ENCODE measurements at places on chromosomes 12 and 14.

DNA sequence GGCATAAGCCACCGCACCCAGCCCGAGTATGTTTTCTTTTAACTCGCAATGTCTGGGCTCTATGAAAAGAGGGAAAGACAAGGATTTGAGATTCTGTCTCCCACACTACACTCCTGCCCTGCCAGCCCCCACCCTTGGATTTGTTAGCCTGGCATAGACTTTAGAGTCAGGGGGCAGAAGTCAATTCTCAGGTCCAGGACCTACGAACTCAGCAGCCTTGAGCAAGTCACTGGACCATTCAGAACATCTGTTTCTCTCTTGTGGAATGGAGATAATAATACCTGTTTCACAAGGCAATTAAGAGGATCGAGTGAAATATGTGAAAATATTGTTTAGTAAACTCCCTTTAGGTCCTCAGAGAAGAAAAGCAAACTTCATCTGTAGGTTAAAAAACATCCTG lies 66.1 kb upstream of the FUT8 start:
- no peak for DNase-seq

- no peak for DNase-seq
Measured at GRCh38 chr12:125276567-125276966, 211.3 kb downstream of the AACS start.

DNA sequence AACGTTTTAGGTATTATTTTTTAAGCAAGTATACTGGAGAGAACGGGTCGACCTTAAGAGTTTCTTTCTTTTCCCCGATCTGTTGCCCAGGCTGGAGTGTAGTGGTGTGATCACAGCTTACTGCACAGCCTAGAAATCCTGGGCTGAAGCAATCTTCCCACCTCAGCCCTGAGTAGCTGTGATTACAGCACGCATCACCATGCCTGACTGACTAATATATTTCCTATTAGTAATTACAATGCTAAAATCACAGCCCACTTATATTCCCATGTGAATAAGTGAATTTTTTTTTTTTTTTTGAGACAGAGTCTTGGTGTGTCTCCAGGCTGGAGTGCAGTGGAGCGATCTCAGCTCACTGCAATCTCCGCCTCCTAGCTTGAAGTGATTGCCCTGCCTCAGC lies 50.4 kb downstream of the DICER1 start:
- DNase-seq = no peak

DNA sequence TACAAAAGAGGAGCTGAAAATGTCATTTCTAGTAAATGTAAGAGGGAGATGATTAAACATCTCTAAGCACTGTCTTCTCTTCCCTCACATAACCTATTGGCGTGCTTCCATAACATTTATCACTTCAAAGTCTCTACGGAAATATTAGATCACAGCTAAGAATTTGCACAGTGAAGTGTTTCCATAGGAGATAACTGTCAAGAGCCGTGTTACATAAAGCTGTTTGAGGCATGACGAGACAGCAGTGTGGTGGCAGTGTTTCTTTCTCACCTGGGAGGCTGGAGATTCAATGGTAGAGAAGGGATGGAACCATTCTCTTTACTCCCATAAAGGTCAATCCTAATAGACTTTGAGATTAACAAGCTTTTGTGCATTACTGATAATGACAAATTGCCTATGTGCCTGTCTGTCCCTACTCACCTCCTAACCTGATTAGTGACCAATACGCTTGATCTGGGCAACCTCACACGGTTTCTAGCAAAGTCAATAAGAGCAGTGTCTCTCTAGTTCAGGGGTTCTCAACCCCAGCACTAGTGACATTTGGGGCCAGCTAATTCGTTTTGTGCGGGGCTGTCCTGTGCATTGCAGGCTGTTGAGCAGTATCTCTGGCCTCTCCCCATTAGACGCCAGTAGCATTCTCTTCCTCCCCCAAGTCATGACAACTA lies 35.3 kb downstream of the FBXW8 start:
- no peak for DNase-seq

DNA sequence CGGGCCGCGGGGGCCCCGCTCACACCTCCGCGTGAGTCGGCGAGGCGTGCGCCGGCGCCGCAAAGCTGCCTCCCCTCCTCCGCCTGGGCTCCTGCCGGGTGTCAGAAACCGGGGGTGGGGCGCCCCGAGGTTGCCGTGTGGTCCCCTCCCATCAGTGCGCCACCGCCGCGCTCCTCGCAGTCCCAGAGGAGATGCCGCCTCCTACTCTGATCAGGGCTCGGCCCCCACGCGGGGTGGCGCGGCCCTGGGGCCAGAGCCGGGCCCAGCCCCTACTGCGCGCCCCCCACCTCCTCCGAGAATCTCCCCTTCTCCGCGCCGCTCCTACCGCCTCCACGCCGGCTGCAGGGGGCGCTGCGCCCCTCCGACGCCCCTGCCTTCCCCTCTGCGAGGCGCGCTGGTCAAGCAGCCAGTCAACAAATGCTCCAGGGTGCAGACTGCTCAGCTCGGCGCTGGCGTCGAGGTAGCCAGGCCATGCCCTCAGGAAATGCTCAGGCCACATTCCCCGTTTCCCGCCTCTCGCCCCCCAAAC lies 467 bp upstream of the JAG2 start:
- no peak for DNase-seq

DNA sequence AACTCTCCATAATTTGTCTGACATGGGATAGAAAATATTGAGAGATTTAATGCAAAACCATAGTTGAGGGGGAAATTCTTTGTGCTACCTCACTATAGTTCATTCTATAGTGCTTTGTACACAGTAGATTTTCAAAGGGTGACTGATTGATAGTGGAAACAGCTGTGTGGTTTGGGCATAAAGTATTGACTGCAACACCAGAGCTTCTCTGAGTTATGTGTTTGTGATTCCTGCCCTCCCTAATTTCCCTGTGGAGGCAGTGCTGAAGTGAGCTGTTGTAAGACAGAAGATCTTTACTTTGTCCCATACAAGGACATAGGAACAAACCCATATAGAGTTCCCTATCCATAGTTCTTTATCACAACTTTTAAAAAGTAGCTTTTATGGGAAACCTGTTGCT lies 47.1 kb downstream of the PTPRQ start:
- no peak for DNase-seq

DNA sequence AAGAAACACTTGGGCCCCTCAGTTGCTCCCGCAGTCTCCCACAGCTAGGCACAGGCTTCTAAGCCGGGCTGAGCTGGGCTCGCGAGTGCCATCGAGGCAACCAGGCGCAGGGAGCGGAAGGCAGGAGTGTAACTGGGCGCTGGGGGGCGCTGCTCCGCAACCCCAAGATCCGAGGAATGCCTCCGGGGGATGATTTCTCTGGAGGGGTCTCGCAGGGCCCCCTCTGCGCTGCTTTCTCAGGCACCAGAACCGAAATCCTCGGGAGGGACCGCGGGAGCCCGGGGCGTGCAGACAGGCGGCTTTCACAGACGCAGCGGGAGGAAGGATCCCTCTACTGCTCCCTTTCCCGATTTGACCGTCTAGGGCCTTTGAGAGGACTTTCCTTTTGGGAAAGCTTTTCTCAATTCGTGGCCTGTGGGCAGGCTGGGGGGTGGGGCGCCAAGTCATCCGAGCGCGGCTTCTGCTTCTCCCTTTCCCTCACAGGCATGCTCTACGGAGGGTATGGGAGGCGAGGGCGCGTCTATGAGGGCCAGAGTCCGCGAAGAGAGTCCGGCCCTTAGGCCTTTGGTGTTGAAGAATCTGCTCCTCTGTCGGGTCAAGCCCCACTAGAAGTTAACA lies 4.3 kb upstream of the NKX2-1 start:
- DNase-seq = no peak

DNA sequence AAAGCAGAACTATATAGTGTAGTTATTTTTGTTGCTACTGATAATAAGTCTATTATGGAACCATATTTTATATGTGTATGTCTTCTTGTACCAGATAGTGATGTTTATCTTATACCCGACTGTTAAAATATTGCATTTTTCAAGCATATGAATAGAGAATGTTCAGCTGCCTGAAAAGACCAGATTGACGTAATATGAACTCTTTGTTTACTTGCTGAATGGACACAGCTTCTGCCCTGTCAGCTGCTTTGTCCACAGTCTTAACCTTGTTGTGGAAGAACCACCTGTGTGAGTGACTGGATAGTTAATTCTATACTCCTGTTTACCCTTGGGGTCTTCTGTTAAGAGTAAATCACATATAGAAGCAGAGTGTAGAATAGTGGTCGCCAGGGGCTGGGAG lies 109.3 kb downstream of the LGR5 start:
- DNase-seq = no peak

GRCh38 chr12:133026996-133027395 lies 10.3 kb upstream of the ZNF84 start:
- DNase-seq = no peak

DNA sequence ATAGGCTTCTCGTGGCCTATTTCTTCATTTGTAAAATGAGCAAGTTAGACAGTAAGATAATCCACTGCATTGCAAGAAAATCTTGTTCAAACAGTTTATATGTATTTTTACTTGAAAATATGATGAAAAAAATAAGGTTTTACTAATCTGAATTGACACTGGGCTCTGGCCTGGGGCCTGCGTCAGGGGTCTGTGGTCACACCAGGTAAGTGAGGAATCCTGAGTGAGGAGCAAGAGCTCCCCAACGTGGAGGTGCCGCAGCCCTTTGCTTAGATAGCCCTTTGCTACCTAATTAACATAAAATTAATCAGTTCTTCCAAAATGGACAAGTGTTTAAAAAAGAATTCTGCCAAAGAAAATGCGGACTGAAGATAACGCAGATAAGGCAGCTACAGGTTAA lies 39.1 kb upstream of the STAB2 start:
- DNase-seq = no peak

DNA sequence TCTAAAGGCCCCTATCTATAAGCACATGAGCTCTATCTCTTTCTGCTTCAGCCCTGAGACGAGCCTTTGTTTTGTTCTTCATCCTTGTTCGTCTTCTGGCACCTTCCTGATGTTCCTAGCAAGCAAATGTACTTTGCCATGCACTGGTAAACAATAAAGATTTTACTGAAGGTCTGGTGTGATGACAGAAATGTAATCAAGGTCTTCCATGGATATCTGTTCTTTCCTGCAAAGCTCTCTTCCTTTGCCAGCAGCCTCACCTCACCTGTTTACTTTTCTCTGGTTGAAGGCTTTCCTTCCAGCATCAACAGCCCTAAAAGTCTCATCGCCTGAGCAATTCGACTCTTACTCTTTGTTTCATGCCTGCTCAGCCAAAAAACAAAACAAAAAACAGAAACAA lies 330.3 kb downstream of the PCNX1 start:
- DNase-seq = no peak

- no peak for DNase-seq
Measured at GRCh38 chr12:44728566-44728965, 147.5 kb downstream of the NELL2 start.

DNA sequence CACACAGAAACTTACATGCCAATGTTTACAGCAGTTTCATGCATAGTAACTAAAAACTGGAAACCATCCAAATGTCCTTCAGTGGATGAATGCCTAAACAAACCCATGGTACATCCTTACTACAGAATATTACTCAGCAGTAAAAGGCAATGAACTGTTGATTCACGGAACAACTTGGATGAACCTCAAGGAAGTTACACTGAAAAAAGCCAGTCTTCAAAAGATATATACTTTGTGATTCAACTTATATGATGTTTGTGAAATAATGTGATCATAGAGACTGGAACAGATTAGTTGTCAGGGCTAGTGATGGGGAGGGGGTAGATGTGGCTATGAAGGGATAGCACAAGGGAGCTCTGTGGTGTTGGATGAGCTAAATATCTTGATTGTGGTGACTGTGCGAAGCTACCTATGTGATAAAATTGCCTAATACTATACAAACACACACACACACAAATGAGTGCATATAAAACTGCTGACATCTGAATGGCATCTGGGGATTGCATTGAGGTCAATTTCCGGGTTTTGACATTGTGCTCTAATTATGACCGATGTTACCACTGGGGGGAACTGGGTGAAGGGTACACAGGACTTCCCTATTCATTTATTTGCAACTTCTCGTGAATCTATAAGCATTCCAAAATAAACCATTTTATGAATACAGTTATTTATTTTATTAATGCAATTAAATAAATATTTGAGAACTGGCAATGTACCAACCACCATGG lies 94.3 kb downstream of the RIN3 start:
- no peak for DNase-seq

GRCh38 chr12:67434671-67435370 lies 165.7 kb downstream of the CAND1 start:
- DNase-seq = no peak

- no peak for DNase-seq
Measured at GRCh38 chr12:1644534-1645438, 15.8 kb downstream of the WNT5B start.

GRCh38 chr12:1716215-1716862 lies 25.5 kb downstream of the ADIPOR2 start:
- DNase-seq = no peak

GRCh38 chr12:27186022-27186839 lies 57.9 kb upstream of the STK38L start:
- DNase-seq = no peak

DNA sequence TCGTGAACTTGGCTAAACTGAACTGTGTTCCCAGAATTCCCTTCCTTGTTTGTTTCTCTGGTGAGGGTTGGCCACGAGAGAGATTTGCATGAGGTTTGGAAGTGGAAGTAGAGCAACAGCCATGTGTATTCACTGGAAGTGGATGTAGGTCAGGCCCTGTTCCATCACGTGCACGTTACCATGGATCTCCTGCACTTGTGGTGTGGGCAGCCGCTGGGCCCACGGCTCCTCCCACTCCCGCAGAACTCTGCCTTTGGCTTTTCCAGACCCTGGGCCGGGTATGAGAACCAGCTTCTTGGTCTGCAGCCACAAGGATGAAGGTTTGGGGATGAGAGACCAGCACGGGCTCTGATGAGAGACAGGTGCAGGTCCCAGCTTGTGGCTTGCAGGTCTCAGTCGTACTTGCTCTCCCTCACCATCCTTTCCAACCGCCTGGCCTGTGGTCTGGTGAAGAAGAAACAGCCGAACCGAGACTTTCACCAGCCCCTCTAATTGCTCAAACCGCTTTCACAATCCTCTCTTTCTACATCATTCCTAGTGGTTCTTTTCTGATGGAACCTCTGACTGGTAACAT lies 94.9 kb downstream of the DUSP16 start:
- DNase-seq = no peak

DNA sequence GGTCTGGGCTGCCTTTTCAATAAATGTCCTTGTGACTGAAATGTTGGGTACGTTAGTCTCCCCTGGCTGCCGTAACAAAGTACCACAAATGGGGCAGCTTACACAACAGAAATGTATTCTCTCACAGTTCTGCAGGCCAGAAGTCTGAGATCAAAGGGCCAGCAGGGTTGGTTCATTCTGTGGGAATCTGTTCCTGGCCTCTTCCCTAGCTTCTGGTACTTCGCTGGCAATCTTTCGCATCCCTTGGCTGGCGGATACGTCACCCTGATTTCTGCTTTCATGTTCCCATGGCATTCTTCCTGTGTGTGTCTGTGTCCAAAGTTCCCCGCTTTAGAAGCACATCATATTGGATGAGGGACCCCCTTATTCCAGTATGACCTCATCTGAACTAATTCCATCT lies 95.8 kb upstream of the NCOR2 start:
- no peak for DNase-seq

GRCh38 chr12:11856971-11857370 lies 207.5 kb downstream of the ETV6 start:
- no peak for DNase-seq

DNA sequence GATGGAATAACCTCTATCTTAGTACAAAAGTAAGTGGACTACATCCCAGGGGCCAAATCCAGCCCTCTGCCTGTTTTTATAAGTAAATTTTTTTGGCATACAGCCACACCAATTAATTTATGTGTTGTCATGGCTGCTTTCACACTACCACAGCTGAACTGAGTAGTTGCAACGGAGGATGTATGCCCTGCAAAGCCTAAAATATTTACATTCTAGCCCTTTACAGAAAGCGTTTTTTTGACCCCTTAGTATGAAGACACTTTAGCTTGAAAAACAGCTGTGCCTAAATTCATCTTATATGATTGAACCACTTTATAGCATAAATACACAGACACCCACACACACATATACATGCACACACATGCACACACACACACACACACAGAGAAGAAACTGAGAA lies 501.6 kb downstream of the EGLN3 start:
- DNase-seq = no peak

Data from left renal cortex interstitium (tissue), 4 donors.